ENCODE measurements at places on chromosomes 11 and 22. TPM values are rescaled to one million over a fixed set of nuclear protein-coding genes. Genes with fewer than 3 reads are reported as not detected.

Gene CDC42EP2
- total RNA-seq: 31.0 TPM

Gene C11orf16
- not detected for total RNA-seq

Gene DBX1
- not detected for total RNA-seq

Gene RAPSN
- total RNA-seq: not detected

Gene SLC22A6
- total RNA-seq: not detected

Gene ZNF215
- total RNA-seq: 1.5 TPM

Gene ZNF280A
- total RNA-seq: not detected

Gene TRPT1
- total RNA-seq: 86.0 TPM

Gene PPM1F
- total RNA-seq: 29.6 TPM

Gene GRM5
- not detected for total RNA-seq

Gene BARX2
- total RNA-seq: 1.4 TPM

Gene FAM180B
- not detected for total RNA-seq

Gene SMIM35
- not detected for total RNA-seq

All from right atrium auricular region (tissue), 2 donors.